ENCODE measurements at places on chromosomes 5 and 9.

DNA sequence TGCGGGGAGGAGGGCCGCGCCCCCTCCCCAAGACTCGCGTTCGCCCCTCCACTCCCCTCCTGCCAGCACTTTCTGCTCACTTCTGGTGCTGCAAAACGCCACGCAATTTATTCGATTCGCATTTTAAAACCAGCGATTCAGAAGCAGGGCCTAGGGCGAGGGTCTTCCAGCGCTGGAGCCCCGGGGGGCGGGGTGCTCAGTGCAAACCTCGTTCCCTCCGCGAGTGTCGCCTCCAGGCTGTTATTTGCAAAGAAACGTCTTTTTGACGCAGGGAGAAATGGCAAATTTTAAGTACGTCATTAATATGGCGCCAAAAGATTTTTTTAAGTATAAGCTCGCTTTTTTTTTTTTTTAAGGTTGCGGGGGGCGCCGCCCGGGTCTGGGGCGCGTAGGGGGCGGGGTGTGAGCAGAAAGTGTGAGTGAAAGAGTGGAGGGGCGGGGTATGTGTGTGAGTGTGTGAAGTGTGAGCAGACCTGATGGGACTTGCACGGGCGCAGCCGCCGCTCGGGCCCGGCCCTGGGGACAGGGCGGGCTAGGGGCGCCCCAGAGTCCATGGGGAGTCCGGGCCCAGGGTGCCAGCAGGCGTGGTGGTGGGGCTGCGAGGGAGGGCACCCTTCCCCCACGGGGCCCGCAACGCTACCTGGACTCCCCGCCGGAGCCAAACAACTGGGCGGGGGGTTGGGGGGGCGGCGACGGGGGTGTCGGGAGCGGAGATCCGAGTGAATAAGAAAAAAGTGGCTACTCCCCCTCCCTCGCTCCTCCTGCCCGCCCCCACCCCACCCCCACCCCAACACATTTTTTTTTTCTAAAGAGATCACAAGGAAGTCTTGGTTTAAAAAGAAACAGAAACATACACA is at the start of gene JADE2:
TSS of gene JADE2 (plus strand) at position 845 of the 857 bp plus-strand sequence. CDS start 10,188 bp downstream, outside the sequence.
- DNase-seq = peak; percentile 89

- DNase-seq = no peak
Measured at GRCh38 chr9:130239741-130240241, 25.8 kb upstream of the HMCN2 start.

DNA sequence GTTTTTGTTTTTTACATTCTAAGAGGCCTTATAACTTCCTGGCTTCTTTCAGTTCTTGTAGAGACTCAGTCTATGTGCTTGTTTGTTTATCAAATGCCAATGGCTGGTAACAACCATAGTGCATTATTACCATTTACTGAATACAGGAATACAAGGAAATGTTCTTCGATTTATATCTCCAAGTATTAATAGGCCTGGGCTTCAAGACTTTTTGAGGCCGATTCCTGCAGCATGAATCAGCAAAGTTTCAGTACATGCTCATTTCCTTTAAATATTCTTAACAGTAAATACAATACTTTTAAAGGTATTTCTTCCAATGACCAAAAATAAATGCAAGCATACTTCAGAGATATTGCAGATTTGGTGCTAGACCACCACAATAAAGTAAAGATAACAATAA is 535.3 kb downstream of the EFNA5 start:
- DNase-seq = no peak

GRCh38 chr9:112044881-112045280 is 130.2 kb downstream of the SUSD1 start:
- DNase-seq = no peak

DNA sequence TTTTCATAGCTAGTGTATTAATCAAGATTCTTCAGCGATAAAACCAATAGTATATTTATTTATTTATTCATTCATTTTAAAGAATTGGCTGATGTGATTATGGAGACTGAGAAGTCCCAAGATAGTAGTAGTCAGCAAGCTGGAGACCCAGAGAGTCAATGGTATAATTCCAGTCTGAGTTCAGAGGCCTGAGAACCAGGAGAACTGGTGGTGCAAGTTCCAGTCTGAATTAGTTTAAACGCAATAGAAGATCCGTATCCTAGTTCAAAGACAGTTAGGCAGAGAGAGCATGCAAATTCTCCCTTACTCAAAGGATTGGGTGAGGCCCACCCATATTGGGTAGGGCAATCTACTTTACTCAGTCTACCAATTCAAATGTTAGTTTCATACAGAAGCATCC is 364.2 kb upstream of the RPS23 start:
- DNase-seq = no peak

- no peak for DNase-seq
Measured at GRCh38 chr5:142151436-142152383, 43.1 kb downstream of the NDFIP1 start.

DNA sequence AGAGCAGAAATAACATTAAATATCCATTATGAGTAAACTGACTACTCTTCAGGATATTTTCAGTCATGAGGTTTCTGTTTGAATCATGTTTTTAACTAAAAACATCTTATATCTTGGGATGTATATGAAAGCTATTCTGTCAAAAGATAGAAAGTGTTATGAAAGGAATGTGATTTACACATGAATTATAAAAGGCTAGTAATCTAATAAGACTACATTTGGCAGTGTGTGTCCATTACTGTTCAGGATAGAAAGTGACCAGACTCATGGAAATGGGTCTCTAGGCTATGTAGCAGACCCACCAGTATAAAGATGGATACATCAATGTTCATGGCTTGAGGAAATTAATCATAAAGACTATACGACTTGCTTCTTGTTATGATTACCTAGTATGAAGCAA is 1328.2 kb upstream of the NUDT12 start:
- no peak for DNase-seq

DNA sequence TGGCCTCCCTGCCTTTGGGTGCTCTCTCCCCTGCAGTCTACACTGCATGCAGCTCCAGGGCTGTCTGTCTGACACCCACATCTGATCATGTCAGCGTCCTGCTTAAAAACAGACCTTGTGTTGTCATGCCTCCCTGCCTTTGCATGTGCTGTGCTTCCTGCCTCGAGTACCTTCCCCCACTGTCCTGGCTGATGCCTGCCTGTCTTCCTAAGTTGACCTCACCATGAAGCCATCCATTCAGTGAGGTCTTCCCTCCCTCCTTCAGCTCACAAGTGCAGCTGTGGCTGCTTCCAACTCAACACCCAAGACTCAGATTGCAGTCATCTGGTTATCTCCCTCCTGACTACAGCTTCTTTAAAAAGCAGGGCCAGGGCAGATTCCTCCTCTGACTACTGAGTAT is 5.5 kb downstream of the ANGPTL2 start:
- no peak for DNase-seq

DNA sequence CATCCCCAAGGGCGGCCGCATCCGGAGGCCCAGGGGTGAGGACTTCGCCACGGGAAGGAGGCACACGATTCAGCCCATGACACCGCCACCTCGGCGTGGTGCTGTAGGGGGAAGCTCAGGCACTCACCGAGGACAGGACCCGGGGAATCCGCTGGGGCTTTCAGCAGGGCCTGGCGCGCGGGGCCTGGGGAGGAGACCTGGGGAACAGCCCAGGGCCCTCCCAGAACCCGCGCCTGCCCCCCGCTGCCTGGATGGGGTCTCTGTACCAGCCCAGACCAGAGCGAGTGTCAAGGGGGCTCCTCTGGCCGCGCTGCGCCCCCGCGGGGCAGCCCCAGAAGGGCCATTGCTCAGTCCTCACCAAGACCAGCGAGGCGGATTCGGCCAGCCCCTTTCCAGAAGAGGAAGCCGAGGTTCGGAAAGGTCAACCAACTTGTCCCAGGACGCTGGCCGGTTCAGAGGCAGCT is 12.8 kb downstream of the COL23A1 start:
- DNase-seq = no peak

- no peak for DNase-seq
Measured at GRCh38 chr5:43034591-43034968, 5.5 kb downstream of the ANXA2R start.

- DNase-seq = no peak
Measured at GRCh38 chr5:177565046-177565445, 10.7 kb upstream of the FAM193B start.

- DNase-seq = no peak
Measured at GRCh38 chr9:121204121-121204520, 2.5 kb upstream of the RAB14 start.

DNA sequence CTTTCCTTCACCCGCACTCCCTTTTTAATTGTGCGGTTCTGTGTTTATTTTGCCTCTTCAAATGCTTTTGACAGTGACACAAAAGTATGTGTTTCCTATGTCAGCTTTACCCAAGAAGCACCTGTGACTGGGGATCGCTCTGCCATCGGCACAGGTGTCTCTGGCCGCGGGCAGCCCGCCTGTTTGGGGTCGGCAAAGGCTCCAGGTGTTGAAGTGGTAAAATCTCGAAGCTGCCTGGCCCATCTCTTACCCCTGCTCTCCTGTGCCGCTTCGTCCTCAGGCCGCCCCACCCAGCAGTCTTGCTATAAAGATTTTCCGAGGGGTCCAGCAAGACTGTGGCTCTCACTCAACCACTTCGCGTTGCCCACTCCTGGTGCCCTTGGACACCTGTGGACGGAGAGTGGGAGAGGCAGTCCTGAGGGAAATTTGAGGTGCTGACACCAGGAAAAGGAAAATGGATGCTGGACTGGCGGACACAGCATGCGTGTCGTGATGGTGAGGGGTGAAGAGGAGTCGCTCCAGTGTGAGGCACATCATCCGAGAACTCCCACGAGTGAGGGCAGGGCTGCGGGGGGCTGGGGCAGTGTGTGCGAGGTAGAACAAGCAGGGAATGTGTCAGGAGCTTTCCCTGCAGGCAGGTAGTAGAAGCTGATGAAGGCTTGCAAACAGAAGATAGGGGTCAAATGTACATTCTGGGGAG is 29.1 kb upstream of the CEP72 start:
- no peak for DNase-seq

- no peak for DNase-seq
Measured at GRCh38 chr5:5271786-5272321, 131.7 kb downstream of the ADAMTS16 start.

GRCh38 chr5:137265457-137265856 is 233.7 kb downstream of the SPOCK1 start:
- DNase-seq = no peak

DNA sequence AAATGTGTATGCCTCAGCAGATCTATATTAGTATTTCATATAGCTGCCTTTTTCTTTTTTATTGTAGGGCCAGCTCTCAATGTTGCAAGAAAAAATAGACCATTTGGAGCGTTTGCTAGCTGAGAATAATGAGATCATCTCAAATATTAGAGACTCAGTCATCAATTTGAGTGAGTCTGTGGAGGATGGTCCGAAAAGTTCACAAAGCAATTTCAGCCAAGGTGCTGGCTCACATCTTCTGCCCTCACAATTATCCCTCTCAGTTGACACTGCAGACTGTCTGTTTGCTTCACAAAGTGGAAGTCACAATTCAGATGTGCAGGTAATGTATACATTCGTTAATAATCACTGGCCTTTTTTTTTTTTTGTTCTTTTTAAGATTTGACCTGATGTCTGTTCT is 23.7 kb downstream of the MAN2A1 start:
- no peak for DNase-seq
